ENCODE measurements at places on chromosomes 6 and 20.

GRCh38 chr6:2658788-2659187, 91.9 kb downstream of the MYLK4 start:
- DNase-seq, result no peak

DNA sequence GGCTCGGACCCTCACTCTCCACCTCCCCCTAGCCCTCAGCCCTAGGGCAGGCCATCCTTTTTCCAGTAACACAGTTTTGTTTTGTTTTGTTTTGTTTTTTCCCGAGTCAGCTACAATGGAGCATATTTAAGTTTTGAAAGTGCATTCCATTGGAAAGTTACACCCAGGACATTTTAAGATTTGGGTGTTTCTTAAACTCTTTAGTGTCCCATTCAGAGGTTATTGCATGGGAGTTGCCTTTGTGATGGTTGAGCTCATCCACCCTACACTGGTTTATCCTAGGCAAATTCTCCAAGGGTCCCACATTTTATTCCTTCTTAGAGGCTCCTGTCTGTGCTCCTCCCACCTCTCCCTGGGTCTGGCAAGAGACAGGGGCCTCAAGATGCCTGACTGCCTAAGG, 58.9 kb downstream of the THBS2 start:
- no peak for DNase-seq

DNA sequence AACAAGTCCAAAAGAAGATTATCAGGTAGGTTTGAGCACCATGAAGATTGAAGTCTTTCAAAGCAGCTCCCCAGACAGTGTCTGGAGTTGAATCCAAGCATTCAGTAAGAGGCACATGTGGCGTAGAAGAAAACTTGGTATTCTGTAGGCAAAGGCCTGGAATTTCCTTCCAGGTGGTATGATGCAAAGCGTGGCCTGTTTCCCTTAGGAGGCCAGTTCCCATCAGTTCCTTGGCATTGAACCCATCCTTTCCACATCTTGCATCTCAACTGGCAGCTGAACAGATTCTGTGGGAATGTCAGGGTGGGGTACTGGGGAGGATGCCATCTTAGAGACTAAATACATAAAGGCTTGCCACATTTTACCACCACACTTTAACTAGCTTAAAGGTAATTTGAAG, 516.0 kb downstream of the BTBD3 start:
- no peak for DNase-seq

DNA sequence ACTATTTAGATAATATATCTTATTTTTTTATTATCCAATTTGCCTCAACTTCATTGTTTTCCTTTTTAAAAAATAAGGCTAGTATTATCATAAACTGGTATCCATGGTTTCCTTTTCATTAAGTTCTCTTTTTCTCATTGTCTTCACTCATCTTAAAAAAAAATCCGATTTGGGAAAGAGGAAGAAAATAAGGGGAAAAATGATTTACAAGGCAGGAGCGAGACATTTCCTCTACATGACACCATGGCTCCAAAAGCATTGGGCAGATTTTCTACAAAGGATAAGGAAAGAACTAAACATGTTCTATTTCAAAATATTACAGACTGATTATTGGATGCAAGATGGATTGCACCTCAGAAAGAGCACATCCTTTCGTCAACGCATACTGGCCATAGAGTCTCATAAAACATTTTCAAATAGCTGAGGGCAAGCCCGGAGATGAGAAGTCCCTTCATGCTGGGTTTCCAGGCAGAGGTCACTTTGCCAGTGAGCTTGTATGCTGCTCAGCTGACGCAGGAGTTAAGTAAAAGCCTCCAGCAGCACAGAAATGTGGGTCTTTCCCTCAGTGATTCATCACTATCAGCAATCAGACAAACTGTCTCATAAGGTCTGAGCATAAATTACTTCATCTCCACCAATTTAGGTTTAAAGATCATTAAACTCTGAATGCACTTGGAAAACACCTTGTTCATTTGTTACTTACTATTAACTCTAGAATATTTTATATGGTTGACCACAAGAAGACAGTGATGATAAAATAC, 129.0 kb upstream of the TNFAIP3 start:
- DNase-seq, result no peak

DNA sequence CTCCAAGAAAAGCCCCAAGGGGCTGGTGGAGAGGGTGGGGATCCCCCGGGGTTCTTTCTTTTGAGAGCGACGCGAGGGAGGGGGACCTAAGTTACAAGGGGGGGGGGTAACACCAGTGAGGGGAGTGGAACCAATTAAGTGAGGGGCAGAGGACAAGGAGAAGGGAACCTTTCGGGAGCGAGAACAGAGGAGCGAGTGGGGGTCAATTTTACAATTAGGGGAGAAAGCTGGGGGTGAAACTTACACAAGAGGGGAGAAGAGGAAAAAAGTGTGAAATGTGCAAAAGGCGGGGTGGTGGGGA, 548 bp downstream of the SALL4 start:
- DNase-seq, result no peak

DNA sequence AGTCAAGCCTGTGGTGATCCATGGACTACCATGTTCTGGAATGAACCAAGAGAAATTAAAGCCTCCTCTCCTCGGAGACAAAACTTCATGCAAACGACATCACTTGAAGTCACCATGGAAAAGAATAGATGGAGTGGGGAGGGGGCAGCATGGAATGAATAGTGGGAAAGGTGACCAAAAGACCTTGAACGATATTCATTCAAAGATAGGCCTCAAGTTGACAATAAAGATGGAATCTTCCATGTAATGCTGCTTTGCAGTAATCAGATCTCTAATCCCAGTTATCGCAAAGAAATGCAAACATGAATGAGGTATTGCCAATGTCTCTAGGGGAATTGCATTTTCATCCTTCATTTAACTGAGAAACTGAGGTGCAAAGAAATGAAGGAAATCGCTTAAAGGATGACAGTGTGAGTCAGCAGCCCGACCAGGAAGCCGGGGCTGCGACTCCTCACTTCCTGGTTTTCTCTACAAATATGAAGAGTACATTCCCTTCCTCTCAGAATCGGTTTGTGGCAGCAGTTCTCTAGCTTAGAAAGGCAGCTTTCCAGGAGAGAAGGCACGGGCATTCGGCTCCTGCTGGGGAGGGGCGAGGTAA, 65.6 kb upstream of the RREB1 start:
- no peak for DNase-seq
